ENCODE measurements at places on chromosomes 5 and 9. TPM values are rescaled to one million over a fixed set of nuclear protein-coding genes. Genes with fewer than 3 reads are reported as not detected.
A peak's percentile ranks its signal among the peaks of the same experiment; 100 is the strongest.

The RPP25L gene
- 14.7 TPM for total RNA-seq

The TMEM252 gene
- not detected for total RNA-seq

The IFNA13 gene
- not detected for total RNA-seq

The TMC1 gene
- total RNA-seq: 1.3 TPM

The TXNDC8 gene
- not detected for total RNA-seq

DNA sequence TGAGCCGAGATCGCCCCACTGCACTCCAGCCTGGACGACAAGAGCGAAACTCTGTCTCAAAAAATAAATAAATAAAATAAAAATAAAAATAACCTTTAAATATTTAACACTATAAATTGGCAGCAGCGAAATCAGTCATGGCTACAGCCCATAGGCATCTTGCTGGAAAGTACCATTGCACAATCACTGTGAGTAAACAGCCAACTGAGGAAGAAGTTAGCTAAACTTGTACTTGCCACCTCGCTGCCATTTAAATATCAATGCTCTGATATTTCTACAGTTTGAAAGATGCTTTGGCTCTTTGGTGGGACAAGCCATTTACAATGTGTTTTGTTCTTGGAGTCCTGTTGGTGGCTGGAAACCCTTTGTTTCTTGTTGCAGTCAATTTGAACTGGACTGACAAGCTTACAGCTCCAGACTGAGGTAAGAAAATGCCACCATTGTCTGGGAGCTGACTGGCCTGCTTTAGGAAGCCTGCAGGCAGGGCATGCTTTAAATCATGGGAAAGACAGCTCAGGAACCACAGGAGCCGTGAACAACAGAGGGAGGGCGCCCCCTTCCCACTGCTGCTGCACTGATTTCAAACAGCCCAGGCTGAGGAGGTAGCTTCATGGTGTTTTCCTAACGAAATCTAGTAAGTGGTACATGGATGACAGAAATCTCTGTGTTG lies 322.8 kb upstream of the RFX3 start:
- DNase-seq: peak; percentile 34

DNA sequence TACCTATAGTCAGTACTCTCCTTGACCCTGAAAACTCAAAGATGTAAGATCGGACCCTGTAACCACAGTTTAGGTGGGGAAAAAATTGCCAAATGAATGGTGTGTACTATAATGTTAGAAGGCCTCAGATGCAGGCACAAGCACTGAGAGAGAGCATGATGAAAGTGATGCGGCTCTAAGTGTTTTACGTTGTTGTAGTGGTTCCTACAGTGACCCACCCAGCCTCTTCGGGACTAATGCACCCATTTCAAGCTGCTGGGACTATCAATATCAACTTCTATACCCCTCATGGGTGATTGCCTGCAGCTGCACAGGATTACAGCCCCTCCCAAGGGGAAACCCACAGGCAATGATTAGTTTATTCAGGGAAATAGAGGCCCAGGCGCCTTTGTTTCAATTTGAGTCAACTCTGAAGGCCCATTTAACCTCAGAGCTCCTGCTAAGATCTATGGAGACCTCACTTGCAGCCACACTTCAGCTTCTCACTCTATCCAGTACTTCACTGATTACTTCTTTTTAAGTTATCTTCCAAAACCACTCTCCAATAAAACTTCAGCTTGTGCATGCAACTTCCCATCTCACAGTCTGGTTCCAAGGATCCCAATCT lies 340.7 kb downstream of the NR2F1-AS1 start:
- no peak for DNase-seq

DNA sequence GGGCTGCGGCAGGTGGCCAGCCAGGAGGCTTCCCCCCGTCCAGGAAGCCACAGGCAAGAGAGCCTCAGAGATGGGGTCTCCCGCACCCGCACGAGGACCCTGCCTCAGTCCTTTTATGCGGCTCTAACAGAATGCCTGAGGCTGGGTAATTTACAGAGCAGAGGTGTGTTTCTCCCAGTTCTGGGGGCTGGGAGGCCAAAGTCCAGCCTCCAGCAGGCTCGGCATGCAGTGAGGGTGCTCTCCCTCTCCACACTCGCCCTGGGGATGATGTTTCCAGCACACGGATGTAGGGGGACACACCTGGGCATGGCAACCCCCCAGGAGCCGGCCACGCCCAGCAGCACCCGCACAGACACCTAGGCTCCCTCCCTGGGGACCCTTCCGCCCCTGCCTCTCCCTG lies 95.4 kb upstream of the PPP1R26 start:
- no peak for DNase-seq

- no peak for DNase-seq
Measured at GRCh38 chr5:135866016-135866415, 29.6 kb downstream of the IL9 start.

DNA sequence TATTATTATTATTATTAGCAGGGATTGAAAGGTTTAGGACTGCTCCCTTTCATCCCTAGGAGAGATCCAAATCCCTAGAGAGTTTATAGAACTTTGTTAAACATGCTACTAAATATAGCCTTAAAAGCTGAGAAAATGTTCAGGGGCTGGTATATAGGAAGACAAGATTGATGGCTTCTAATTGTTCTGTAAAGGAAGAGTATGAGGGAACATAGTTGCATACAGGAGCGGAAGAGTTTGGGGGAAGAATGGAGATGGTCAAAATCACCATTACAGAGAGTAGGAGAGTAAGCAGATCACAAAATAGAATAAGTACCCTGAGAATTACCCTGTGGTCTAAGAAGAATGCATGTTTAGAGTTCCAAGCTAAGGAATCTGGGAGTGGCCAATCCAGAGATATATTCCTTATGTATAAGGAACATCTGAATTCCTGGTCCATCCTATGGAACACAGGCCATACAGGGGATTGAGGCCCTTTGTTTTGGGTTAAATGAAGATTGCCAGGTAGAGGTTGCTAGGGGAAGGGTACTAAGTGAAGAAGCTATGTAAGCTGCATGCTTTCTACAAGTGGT lies 158.0 kb upstream of the APC start:
- DNase-seq: no peak

- no peak for DNase-seq
Measured at GRCh38 chr5:122789461-122790171, 14.7 kb downstream of the SNX2 start.

DNA sequence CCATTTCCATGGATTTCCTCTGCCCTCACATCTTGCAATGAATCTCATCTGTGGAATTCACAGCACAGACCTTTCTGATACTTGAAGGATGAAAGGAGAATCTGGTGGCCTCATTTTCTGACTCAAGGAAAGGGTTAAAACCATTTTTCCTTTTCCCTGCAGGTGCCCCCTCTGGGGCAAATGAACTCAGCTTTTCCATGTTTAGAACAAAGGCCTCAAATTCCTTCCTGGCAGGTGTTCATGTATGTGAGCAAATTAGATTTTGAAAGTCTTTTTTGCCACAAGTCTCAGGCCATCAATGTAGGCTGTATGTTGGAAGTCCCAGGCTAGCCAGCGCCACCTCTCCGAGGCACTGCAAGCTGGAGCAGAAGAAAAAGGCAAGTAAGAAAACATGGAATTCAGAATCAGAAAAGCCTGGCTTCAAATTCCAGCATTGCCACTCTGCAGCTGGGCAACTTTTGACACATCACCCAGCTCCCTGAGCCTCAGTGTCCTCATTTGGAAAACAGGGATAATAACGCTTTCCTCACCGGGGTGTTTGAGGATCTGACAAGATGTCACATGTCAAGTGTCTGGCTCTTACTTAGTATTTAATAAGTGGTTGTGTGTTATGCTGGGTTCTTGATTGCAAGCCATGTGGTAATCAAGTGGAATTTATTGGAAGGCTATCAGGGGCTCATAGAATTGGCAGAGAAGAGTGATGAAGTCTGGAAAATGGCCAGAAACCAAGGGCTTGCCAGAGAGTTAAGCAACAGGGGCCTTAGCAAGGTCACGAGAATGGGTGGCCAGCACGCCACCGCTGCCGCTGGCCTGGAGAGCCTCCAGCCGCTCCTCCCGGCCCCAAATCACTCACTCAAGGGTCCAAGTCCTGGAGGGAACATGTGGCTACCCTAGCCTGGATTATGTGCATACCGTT lies 48.4 kb upstream of the SMIM23 start:
- no peak for DNase-seq

GRCh38 chr5:36363101-36363500 lies 61.4 kb upstream of the RANBP3L start:
- peak; percentile 63 for DNase-seq

DNA sequence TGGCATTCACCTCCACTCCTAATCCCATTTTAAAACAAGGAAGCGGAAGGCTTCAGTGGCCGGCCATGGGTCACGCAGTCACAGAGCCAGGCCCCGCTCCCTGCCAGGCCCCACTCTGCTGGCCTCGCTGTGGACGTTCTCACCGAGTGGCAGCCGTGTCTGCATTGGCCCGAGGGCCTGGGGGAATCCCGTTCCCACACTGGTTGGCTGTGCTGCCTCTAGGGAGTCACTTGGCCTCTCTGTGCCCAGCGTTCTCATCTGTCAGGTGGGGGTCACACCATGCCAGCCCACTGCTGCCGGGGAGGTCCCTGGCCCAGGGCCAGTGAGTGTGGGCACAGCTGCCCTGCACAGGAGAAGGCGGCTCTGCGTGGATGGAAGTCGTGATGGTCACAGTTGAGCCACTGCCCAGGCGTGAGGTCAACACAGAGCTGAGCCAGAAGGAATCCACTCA lies 13.4 kb upstream of the SLC9A3 start:
- no peak for DNase-seq

GRCh38 chr9:129252937-129253802 lies 75.1 kb upstream of the IER5L start:
- DNase-seq: no peak

- no peak for DNase-seq
Measured at GRCh38 chr9:121707477-121708424, 56.3 kb downstream of the DAB2IP start.

DNA sequence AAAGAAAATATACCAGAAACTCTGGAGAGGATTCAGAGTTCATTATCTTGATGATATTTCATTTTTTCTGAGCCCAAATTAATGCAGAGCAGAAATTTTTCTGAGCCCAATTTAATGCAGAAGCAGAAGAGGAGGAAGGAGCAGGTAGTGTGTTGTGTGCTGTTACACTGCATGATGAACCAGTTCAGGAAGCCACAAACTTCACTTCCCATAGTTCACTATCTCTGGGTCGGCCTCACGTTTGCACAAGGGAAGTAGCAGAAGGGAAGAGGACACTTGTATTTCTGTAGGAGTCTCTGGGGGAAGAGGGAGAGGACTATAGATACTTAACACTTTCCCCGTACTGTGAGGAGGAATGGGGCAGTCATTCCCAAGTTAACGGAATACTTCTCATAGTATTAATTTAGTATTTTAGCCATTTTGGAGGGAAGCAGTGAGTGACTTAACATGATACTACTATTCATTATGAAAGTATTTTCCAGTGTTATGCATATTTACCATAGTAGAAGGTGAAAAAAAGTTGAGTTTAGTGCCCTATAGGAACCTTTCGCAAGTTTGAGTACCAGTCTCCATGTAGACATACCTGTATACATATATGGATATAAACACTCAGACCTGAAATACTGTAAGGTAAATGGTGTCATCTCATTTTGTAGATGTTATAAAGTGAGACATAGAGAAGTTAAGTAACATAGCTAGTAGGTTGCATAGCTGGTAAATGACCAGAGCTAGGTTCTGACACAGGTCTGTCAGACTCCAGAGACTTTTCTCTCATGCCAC lies 30.0 kb downstream of the XPA start:
- DNase-seq: no peak

- DNase-seq: no peak
Measured at GRCh38 chr5:68708842-68709170, 385.0 kb upstream of the SLC30A5 start.

DNA sequence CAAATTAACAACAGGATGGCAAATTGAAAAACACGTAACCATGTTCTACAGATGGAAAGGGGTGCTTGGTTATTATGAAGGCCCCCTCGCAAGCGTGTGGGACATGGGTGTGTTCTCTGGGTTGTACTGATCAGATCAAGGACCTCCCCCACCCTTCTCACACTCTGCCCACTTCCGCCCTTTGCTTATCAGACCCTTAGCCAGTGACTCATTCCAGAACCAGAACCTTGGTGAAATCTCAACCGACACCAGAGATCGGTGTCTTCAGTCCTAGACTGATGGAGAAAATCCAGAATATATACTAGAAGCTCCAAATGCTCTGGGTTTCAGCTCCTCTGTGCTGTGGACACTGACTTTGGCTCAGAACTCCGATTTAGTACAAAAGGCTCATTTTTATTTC lies 64.9 kb downstream of the PTTG1 start:
- DNase-seq: no peak

DNA sequence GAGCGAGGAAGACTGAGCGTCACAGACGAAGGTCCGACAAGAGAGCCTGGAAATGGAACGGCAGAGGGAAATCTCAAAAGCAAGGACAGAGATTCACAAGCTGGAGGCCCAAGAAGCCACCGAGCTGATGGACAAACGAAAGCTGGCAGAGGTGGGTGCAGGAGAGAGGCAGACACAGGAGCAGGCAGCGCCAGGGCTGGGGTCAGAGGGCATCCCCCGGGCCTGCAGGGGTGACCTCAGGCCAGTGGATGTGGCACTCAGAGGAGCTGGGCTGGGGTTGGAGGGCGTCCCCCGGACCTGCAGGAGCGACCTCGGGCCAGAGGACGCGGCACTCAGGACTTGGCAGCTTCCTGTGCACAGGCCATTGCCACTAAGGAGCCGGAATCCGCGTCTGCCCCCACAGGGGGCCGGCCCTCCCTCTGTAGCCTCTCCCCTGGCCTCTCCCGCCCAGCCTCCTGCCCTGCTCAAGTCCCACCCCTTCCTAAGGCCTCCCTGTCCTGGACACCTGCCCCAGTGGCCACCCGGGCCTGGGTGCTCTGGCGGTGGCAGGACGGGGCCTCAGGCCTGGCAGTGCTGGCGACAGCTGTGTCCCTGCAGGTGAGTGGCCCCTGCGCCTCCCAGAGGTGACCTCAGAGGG lies 40.4 kb downstream of the EXD3 start:
- DNase-seq: no peak

DNA sequence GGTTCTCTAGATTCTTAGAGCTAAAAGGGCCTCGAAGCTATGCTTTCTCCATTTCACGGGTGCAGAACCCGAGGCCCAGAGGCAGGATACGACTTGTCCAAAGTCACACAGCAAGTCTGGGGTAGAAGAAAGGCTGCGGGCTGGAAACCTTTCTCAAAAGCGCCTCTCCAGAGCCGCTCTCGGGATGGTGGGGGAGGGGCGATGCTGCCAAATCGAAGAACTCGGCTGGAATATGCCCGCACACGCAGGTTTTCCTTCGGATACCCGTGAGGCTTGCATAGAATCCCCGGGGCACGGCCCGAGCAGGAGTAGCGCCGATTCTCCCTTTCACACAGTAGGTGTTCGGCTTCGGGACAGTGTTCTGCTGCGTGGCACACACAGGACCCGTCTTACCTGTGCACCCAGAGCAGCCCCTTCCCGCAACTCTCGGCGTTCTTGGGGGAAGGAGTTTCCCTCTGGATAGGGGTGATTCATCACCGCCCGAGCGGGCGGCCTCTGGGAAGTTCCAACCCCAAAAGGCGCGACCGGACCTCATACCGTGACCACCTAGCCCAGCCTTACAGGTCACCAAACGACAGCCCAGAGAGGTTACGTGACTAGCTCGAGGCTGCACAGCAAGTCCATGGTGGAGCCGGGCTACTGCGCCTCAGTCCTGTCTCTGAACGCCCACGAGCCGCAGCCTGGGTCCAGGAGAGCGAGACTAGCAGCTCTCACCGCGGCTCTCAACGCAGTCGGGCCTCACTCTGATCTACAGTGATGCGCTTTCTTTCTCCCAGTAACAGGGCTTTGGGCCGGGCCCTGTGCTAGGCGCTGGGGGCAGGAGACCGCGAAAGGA lies 4.1 kb downstream of the PAX5 start:
- DNase-seq: no peak

- DNase-seq: peak; percentile 64
Measured at GRCh38 chr9:77598524-77598923, 49.6 kb downstream of the GNA14 start.

- no peak for DNase-seq
Measured at GRCh38 chr9:12915366-12915954, 140.6 kb downstream of the LURAP1L start.

Measured in fibroblast of villous mesenchyme (primary cell).